ENCODE measurements at places on chromosomes 5 and 9.

DNA sequence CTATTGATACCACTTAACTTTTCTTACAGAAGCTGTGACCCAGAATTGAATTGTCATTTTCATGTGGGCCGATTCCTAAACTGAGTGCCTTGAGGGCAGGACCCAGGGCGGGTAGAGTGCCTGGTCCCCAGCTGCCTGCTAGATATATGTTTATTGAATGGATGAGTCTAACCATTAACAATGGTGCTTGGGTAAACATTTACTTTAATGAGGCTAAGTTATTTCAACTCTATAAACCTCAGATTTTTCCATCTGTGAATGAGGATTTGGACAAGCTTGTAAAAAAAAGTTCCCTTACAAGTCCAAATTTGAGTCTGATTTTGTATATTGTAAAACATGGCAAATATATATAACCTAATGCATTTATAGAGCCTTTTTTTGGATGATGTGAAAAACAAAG lies 181.8 kb upstream of the ELL2 start:
- no peak for DNase-seq

- DNase-seq = peak; percentile 27
Measured at GRCh38 chr5:10536511-10536910, 27.4 kb upstream of the ANKRD33B start.

- no peak for DNase-seq
Measured at GRCh38 chr9:116555119-116555518, 132.0 kb upstream of the TRIM32 start.

DNA sequence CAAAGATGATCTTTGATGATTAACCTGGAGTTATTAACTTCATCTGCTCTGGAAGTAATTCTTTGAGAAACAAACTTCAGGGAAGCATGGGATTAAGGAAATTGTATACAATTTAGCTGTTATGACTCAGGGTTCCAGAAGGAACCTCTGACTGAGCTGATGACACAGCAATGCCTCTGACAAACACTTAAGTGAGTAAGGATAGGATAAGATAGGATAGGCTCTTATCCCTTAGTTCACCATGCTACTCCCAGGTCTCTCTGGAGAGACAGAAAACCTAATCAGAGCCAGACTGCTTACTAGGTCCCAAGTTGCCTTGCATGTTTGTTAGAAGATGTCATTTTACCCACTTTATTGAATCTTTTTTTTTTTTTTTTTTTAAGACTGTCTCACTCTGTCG lies 12.6 kb upstream of the TMEM38B start:
- no peak for DNase-seq

- no peak for DNase-seq
Measured at GRCh38 chr5:138948471-138949222, 73.5 kb upstream of the LRRTM2 start.

GRCh38 chr9:132997591-132997990 lies 19.1 kb downstream of the GFI1B start:
- no peak for DNase-seq

DNA sequence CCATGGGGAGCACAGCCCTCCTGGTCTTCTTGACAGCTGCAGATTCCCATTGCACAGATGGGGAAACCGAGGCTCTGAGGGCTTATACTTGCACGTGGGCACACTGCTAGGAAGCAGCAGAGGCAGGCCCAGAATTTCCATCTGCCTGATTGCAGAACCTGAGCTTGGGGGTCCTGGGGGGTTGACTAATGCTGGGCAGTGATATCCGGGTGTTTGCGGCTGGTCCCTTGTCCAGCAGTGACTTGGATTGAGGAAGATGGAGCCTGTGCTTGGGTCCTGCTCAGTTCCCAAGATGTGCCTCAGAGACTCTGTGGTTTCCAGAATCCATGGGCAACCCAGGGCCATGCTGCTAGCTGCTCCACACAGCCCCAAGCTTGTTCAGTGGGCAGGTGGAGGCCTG lies 91.2 kb downstream of the PHF2 start:
- peak; percentile 9 for DNase-seq

GRCh38 chr9:129888293-129889121 lies 53.2 kb downstream of the USP20 start:
- peak; percentile 94 for DNase-seq

GRCh38 chr9:83992901-83993300 lies 12.3 kb downstream of the RMI1 start:
- no peak for DNase-seq

- no peak for DNase-seq
Measured at GRCh38 chr5:1446602-1447343, 1.5 kb upstream of the SLC6A3 start.

GRCh38 chr5:2946315-2946714 lies 194.8 kb upstream of the IRX2 start:
- no peak for DNase-seq

DNA sequence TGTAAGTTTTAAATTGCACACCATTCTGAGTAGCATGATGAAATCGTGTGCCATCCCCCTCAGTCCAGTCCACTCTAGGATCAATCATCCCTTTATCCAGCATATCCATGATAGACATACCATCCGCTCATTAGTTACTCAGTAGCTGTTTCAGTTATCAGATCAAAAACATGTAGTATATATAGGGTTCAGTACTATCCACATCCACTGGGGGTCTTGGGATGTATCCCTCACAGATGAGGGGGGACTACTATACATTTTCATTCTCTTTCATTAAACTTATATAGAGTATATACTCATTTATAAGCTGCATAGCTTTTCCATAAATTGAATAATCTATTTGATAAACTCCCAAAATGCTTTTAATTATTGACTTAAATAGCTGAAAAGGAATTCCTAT lies 67.6 kb downstream of the MEIKIN start:
- DNase-seq = no peak

GRCh38 chr5:36944607-36945225 lies 68.1 kb downstream of the NIPBL start:
- DNase-seq = no peak

DNA sequence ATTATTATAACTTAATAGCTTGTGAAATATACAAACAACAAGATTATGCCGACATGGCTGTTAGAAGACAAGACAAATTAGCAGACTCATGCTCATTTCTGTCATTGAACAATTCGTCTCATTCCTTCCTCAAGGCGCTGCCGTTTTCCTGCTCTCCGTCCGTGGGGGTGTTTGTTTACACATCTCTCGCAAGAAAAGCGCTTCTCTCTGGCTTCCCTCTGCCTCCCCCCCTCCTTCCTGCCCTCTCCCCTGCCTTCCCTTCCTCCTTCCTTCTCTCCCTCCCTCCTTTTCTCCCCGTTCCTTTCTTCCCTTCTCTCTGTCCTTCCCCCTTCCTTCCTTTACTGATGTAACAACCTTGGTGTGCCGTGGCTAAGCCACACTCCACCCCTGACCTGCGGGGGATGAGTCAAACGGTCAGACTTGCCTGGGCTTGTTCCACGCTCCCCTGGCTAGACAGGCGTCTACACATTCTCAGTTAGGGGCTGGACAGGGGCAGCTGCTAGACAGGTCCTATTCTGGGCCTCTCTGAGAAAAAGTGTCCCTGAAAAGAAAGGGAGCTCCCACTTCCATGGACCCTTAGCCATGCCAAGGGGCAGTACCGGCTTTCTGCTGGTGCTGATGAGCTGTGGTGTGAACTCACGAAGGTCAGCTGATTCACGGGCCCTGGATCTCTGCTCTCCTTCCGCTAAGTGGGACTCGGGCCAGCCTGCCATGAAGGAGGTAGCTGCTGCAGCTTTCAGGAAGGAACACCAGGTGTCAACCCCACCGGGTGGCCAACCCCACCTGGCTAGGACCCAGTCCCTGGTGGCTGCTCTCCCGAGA lies 32.0 kb upstream of the SPTLC1 start:
- no peak for DNase-seq

GRCh38 chr5:91162534-91163381 lies 220.4 kb downstream of the ARRDC3 start:
- peak; percentile 63 for DNase-seq

GRCh38 chr9:87713988-87714330 lies 12.0 kb upstream of the CTSL start:
- no peak for DNase-seq

- DNase-seq = no peak
Measured at GRCh38 chr5:128109138-128109537, 25.6 kb downstream of the SLC12A2 start.

DNA sequence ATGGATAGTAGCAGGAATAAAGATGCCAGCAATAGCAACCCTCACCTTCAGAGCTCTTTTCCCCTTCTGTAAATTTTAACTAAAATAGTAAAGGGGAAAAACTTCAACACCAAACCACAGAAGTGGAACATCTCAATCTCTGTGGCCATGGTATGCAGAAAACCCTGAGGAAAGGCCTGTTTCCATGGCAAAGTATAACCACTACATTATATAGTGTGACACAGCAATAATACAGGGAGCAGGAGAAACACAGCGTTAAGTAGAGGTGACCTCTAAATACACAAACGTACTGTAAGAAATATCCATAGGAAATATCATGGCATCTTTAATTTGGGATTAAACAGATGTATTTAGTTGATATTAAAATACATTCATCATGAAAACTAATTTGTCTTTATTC lies 106.4 kb downstream of the SLC24A2 start:
- no peak for DNase-seq

DNA sequence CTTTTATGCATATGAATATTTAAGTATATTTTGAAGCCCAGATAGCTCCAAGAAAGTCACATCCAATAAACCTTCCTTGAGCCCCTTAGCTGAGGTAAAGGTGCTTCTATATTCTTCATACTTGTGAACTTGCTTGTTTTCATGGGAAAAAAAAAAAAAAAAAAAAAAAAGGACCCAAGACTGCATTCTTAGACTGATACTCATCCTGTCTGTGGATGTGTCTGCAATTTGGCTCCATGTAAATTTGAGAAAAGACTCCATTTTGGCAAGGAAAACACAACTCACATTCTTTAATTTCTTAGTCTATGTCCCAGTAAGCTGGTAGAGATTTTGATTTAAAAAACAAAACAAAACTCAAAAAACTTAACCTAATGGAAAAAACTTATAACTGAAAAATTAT lies 238.3 kb downstream of the FBXL17 start:
- DNase-seq = no peak

DNA sequence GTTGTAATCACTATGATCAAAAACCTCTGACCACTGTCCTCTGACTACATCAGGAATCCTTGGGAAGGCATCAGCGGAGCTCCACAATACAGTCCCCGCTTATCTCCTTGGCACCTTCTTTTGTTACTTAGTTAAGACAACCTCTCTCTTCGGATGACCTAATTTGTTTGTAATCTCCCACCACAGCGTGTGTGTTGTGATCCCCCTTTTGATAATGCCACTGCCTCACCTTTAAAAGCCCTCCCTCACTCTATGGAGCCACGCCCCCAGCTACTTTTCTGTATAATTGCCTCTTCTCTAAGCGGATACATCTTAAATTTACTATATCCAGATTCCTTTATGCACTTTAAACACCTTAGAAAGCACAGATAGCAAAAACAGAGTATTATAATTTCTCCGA lies 35.9 kb downstream of the OR2Y1 start:
- DNase-seq = no peak

All from CD4-positive, alpha-beta T cell treated with Interleukin-4 for 1 hour (primary cell).